ENCODE measurements at places on chromosomes 6 and 20.
A peak's percentile ranks its signal among the peaks of the same experiment; 100 is the strongest.

- DNase-seq: peak; percentile 38
These were observed 214.9 kb downstream of the ZFAND3 start for GRCh38 chr6:38034274-38034914.

DNA sequence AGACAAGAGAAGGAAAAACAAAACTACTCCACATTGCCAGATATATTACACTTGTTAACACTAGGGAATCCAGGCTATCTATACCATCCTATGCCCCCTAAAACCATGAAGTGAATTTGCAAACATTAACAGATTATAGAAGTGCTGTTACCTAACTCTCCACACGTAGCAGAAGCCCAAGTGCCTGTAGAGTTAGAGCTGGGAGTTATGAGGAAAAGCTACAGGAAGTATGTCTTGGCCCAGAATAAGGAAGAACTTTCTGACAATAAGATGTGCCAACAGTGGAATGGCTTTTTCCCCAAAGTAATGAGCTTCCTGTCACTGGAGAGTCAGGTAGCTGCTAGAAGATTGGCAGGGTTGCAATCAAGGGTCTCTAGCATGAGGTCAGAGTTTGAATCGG is 32.5 kb downstream of the ADGRG6 start:
- DNase-seq: no peak

DNA sequence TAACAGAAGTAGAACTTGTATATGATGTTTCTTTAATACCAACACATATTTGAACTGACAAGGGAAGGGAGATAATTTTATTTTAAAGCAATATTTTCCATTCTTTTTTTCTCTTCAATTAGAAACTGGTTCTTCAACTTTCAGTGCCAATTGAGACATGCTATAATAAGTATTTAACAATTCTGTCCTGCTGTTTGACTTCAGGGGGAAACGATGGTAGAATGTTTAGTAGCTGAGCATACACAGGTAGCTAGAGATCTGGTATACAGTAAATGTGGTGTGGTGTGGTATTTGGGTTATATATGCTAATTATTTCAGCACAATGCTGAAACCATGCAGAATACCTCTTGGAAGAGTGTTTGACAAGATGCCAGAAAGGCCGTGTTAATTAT is 156.9 kb downstream of the ARID1B start:
- DNase-seq: no peak

GRCh38 chr20:6014957-6015356 is 38.9 kb downstream of the LRRN4 start:
- no peak for DNase-seq

- DNase-seq: no peak
These were observed 81.2 kb downstream of the PREP start for GRCh38 chr6:105321728-105322127.

GRCh38 chr20:59821201-59821600 is 112.2 kb downstream of the SYCP2 start:
- no peak for DNase-seq

GRCh38 chr6:82959385-82959941 is 106.2 kb downstream of the UBE3D start:
- peak; percentile 88 for DNase-seq

All from EL (cell line).